ENCODE measurements at places on chromosomes 6 and 20.

DNA sequence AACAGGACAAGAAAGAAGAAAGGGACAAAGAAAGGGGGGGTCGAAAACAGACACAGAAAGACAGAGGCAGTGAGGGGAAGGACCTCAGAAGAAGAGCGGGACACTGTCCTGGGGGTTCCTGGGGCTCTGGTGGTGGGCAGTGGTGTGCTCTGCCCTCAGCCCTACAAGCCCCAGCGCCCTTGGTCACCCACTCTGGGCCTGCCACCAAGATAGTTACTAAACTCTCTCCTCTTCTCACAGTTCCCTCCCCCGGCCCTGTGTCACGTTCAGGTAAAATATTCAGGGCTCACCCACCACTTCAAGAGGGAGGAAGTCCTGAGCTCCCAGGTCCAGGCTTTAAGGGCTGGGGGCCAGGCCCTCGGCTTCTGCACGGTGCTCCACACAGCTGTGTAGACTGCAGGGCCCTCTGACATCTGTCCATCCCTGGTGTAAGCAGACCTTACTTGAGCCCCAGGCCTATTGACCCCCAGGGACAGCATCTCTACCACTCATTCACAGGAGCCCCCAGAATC, 87.4 kb downstream of the MRPL14 start:
- DNase-seq = no peak

DNA sequence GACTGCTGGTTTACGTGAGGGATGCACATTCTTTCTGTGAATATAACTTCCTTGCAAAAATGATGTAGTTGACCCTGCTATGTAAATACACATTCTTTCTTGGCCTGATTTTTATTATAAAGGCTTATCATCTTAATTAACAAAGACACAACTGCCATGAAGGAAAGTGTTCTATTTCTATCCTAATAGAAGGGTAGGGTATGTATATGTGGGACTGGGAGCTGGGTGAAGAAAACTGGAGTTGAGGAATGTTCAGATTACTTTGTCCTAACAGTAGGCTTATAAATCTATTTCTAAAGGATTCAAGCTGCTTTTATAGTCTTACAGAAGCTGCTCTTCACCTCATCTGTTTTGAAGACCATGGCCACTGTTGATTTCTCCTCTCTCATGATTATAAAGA, 76.5 kb upstream of the RGS17 start:
- DNase-seq = no peak

GRCh38 chr6:5116243-5116991, 31.3 kb downstream of the PPP1R3G start:
- DNase-seq = no peak

DNA sequence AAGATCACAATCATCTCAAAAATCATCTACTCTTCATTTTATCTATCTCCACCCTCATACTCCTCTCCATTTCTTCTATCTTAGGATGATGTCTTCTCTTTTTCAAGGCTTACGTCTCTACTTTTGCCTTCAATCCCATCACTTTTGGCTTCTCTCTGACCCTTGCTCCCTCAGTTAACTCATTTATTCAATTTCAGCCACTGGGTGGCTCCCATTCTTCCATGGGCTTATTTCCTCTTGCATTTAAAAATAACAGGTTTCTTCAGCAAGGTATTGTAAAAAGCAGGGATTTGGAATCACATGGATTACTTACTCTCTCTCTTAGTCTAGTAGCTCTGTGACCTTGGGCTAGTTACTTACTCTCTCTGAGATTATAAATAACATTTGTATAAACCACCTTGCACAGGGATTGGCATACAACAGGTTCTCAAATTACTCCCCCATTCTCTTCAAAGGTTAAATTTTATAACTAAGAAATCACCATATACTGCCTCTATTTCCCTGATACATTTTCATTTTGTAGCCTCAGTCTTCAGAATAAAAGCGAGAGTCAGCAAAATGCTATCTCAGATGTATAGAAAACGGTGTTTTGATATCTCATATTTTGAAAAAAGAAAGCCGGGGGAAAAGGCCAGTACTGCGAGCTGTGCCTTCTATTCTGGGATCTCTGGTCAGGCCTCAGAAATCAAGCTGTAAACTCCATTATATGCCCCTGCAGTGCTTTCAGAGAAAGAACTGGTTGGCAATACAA, 5.5 kb downstream of the ZSCAN12 start:
- no peak for DNase-seq

DNA sequence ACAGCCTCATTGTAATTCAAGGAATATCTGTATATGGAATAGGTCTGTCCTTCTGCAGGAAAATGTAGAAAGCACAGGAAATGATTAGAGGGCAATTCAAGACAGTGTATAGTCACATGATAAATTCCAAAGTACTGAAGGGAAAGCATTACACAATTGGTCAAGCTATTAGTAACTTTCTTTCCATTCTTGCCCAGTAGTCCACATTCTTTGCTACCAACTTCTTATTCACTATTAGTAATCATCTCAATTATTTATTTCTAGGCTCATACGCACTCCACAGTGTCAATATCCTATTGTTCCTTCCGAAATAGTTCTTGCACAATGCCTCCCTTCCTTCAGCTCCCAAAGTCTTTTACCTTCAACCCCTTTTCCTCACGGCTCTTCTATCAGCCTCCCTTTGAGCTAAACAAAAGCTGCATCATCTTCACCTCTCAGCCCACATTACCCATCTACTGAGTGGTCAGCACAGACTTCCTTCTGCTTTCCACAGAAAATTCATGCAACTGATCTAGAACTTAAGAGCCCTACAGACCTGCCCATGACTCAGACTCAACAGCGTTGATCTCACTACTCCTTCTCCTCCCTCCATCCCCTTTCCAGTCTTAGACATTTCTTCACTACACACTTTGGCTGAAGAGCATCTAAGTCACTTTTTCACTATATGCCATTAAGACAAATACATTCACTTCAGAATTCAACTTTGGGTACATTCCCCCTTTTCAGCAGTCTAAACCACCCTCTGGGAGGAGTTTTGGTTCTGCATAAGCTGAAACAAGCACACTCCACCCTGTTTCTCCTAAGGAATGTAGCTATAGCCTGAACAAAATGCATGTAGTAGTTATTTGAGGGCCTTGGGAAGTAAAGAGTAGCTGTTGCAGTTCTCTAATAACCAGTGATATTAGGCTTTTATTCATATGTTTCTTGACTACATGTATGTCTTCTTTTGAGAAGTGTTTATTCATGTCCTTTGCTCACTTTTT, 157.9 kb downstream of the KIF16B start:
- no peak for DNase-seq

GRCh38 chr6:124830506-124830905, 131.7 kb upstream of the RNF217 start:
- DNase-seq = no peak

DNA sequence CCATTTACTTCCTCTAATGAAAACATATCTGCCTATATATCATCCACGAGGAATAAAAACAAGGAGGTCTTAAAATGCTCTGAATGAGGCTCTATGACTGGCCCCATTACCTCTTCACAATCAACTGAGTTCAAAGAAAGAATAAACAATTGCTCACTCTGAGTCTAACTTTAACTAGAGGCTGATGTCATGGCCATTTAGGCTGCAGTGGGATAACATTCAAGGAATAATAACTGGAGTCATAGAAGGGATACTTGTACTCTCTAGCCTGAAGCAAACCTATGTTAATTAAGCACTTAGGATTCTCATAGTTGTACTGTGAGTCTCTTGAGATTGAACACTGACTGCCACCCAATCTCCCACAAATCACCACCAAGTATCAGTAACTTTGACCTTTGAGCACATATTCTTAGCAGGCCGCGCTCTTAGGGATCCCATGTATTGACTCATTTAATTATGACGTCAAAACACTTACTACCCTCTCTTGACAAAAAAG, 70.2 kb downstream of the PERP start:
- no peak for DNase-seq

DNA sequence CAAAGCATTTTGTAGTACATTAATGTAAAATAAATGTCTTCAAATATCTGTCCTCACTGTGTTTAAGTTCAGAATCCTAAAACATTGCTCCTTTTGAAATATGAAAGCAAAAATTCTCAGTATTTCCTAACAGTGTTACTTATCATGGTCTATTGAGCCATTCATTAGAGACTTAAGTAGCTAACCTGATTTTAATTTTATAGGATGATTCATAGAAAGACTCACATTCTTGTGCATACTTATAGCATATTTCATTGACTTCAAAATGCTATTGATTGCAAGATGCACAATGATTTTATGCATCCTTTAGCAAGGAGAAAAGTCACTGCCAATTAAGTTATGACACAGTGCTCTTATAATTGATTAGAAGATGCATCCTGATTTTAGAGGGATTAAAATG, 85.7 kb downstream of the HIVEP1 start:
- DNase-seq = no peak

GRCh38 chr6:118451839-118452238, 96.3 kb upstream of the PLN start:
- no peak for DNase-seq

GRCh38 chr6:30572148-30572547, 906 bp downstream of the ABCF1 start:
- DNase-seq = no peak

DNA sequence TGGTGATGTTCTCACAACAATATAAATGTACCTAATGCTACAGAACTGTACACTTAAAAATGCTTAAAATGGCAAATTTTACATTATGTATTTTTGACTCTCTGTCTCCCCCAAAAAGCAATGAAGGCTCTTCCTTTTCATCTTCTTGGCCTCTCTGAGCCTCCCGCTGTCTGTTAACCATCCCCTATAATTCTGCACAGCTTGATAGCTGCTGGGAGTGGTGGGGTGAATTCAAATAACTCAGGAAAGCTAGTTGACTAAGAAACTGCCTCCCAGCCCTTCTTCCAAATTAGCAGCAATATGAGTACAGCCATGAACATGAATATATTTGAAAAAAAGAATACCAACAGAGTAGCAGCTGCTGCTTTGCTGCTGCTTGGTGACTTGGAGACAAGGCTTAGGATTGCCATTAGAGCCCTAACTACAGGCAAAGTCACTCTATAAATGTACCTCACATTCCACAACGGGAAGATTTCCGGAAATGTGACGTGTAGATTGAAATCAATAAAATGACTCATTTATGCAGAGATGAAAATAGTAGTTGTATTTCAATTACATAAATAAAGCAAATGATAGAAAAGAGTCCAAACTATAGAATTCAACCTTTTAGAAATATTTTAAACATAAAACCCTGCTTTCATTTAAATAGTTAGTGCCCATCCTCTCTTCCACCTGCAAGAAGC, 200.1 kb upstream of the HEY2 start:
- no peak for DNase-seq

GRCh38 chr6:144777249-144777648, 492.1 kb downstream of the UTRN start:
- DNase-seq = no peak

GRCh38 chr20:49887251-49888211, 27.8 kb downstream of the SPATA2 start:
- no peak for DNase-seq

DNA sequence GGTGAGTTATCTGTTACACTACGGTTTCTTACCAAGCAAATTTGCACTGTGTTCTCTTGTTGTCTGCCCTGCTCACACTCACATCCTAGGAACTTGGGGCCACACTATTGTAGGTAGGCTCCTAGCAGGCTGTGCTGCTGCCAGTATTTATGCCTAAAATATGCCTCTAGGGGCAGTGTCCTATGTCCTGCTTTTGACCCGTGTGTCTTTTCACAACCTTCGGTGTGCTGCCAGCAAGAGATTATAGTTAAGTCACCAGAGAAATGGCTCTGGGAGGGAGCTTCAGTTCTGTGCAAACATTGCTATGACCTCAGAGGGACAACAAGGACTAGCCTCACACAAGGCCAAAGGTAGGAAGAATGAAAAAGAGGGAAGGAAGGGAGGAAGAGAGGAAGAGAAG, 8.9 kb upstream of the TAAR5 start:
- DNase-seq = no peak

DNA sequence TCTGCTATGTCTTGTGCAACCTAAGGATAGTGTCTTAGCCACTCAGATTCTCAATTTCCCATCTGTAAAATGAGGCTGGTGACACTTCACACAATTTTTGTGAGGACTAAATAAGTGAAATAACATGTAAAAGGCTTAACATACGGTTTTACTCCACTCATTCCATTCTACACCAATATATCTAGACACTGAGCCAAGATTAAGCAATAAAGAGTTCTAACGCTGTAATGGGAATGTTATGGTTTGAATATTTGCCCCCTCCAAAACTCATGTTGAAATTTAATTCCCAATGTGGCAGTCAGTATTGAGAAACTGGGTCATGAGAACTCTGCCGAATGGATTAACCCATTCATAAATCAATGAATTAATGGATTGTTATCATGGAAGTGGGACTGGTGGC, 301.0 kb downstream of the HACE1 start:
- DNase-seq = no peak

DNA sequence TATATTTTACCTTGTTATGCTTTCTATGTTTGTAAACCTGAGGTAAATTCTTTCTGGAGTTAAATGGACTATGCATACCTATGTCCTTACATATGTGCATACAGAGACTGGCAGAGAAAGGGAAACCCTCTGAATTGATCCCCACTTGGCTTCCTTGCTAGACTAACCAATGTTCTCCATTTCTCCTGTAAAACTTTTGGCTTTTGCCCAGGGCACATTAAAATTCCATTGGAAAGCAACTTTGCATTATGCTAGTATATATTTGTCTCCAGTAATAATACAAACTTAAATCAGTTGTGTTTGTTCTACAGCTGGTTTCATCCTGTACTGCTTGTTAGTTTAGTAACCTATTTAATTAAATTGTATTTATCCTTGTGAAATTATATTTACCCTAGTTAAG, 646.0 kb upstream of the MARCKS start:
- no peak for DNase-seq

GRCh38 chr20:51460569-51461265, 81.8 kb downstream of the NFATC2 start:
- DNase-seq = no peak

DNA sequence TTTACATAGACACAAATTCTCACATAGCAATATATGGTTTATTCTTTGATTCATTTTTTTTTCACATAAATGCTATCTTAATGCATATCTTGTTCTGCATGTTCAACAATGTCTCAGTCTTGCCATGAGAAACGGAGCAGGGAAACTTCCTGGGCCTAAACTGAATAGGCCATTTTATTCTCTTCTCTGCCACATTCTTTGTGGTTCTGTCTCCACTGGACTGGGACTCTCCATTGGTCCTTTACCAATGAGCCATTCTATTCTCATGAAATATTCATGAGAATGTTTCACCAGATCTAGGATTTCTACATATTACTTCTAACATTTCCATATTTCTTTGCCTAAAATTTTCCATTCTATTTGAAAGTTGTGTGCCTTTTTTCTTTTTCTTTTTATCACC, 42.8 kb downstream of the LAMA2 start:
- DNase-seq = no peak

Measured in renal cortex interstitium (tissue), 15 donors.